Umbilical cord (tissue), 2 donors: ENCODE measurements at places on chromosomes 2 and 18.

DNA sequence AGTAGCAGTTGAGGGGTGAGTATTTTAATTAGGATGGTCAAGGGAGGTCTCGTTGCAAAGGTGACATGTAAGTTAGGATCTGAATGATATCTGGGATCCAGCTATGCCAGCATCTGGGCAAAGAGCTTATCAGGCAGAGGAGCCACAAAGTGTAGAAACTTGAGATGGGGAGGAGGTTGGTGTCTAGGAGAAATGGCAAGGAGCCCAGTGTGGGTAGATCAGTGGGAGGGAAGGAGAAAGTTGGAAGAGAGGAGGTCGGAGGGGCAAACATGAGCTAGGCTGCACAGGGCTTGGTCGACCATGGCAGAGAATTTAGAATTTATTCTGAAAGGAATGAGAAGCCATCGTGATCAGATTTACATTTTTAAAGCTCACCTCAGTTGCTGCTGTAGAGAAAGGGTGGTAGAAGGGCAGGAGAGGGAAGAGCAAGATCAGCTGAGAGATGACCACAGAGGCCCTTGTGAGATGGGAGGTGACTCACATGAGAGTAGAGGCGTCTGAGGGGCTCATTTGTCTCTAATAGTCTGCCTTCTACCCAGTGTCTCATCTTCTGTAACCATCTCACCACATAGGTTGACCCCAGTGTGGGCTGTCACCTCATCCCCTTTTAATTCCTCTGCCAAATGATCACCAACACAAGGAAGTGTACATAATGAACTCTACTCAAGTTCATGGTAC lies 170.0 kb downstream of the ETAA1 start:
- no peak for DNase-seq

- DNase-seq = no peak
Measured at GRCh38 chr2:219285373-219285735, 6.2 kb downstream of the DNAJB2 start.

- DNase-seq = no peak
Measured at GRCh38 chr2:196316050-196316430, 144.7 kb upstream of the STK17B start.

DNA sequence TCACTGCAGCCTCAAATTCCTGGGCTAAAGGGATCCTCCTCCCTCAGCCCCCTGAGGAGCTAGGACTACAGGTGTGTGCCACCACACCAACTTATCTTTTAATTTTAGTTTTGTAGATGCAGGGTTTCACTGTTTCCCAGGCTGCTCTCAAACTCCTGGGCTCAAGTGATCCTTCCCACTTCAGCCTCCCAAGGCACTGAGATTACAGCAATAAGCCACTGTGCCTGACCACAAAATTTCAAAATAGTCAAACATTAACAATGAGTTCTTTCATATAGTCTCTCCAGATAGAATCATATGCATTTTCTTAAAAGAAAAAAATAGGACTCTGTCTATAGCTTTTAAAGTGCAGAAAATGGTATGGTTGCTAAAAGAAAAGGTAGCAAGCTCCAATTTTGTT lies 24.9 kb upstream of the PID1 start:
- no peak for DNase-seq
